Upper lobe of right lung (tissue), 1 donor: ENCODE measurements at places on chromosomes 3 and 15.
A peak's percentile ranks its signal among the peaks of the same experiment; 100 is the strongest.

- DNase-seq, result peak; percentile 84
These were observed 655 bp downstream of the CYFIP1 start for GRCh38 chr15:22979238-22980188.

GRCh38 chr3:197298945-197299854 is 788 bp upstream of the DLG1 start:
- DNase-seq, result peak; percentile 86

GRCh38 chr3:193940526-193940925 is 195.4 kb upstream of the HES1 start:
- DNase-seq, result no peak

DNA sequence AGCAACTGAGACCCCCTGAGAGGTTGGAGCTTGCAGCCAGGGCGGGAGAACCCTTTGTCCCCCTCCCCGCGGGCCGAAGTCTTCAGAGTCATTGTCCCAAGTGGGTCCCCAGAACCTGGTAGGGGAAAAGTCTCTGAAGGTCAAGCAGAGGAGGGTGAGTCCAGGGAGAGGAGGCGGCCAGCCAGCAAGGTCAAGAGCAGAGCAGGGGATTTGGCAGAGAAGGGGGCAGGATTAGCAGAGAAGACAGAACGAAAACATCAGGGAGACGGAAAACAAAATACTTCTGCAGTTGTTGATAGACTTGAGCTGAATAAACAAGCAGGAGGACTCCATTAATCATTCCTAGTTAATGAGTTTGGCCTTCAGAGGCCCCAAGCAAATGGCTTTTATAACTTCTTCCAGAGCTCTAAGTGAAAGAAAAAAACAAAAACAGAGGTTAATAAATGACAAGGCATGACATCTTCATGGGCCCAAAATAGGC is 66.7 kb downstream of the GRIP2 start:
- DNase-seq, result no peak

DNA sequence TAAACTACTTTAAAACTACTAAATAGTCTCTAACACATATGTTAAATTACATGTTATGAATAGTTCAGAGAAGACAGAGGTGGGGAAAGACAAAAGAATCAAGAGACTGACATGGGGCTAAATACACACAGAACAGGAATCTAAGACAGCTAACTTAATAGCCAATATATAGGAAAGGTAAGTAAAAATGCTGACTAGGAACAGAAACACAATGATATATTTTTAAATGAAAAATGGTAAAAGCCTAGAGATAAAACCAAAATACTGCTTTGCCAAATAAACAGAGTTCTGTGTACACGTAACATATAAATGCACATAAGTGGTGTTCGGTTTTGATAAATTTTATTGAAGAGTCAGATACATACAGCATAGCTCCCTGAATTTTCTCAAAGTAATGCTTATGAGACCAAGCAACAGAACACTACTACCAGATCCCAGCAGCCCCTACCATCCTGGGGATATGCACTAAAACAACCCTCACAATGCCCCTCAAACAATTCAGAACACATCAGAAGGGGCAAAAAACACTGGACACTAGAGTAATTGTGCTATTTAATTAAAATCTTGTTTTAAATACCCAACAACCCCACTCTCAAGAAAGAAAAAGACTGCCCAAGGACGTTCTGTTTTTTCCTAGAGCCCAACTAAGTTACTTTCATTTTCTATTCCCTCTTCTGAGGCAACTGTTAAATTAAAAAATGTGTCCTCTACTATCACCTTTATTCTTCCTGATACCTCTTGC is 121.1 kb downstream of the ADAM10 start:
- no peak for DNase-seq

- no peak for DNase-seq
These were observed 35.4 kb downstream of the MCTP2 start for GRCh38 chr15:94266789-94267188.

DNA sequence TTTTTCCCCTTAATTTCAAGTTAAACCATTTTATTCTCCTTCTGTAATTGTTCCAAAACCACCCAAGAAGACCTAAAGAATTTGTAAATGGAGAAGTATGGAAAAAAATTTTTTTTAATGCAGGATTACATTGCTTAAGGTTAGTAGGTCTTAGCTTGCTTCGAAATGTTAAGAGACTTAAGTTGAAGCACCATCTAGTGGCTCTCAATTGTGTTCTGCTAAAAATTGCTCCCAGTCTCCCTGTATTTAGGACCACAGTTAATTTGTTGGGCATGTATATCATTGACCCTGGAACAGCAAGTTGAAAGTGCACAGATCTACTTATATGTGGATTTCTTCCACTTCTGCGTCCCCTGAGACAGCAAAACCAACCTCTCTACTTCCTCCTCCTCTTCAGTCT is 32.4 kb downstream of the CD200R1L start:
- no peak for DNase-seq

DNA sequence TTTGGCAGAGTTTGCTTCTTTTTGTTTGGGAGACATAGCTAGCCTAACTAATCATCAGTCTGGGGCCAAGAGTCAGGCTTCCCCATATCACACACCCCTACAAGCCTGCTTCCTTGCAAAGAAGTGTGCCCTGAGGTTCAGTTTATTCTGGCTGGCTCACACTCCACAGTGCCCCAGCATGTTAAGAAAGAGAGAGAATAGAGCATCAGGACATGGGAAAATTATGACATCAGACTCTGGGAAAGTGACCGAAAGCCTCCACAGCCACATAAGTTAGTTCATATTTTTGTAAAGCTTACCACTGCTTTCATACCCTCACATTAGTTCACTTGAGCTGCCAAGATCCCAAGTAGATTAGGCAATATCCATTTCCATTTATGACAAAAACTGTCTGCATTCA is 63.0 kb upstream of the CFAP161 start:
- no peak for DNase-seq

GRCh38 chr3:83131236-83131635 is 1369.8 kb upstream of the GBE1 start:
- no peak for DNase-seq

DNA sequence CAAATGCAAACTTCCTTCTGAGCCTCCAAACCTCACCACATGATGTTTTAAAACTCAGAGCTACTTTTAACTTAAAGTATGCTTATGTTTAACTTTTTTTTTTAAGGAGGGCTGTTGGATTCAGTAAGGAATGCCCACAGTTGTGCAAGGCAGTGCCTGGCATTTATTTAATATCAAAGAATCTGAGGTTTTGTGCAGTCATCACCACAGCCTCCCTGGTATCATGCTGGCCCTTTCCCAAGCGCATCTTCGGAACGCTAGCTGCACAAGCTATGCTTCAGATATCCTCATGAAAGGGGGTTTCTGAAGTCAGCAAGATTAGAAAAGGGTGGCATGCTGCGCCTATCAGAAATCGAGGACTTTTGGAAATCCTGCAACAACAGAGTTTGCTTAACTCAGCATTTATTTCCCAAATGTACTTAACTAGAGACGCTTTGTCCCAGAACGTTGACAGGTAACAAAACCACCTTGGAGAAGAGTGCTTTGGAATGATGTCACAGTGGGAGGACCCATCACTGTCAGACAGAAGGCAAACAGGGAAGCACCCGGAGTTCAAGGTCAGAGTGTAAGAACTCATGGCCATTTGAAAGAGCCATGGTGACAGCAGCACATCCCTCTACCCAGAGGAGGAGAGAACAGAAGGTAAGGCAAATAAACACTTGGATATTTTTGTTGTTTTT is 120.2 kb upstream of the IGF1R start:
- no peak for DNase-seq

GRCh38 chr15:95733931-95734330 is 596.6 kb upstream of the NR2F2 start:
- no peak for DNase-seq

DNA sequence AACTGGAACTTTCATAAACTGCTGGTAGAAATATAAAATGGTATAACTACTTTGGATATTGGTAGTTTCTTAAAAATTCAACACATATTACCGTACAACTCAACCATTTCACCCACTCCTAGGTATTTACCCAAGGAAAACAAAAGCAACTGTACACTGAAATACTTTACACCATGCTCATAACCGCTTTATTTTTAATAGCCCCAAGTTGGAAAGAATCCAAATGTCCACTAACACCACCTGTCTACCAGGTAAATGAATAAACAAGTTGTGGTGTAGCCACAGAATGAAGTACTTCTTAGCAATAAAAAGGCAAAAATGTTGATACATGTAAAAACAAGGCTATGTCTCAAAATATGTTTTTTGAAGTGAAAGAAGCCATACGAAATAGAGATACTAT is 215.9 kb upstream of the PEX5L start:
- no peak for DNase-seq

- DNase-seq, result no peak
These were observed 6.0 kb downstream of the PLA2G4F start for GRCh38 chr15:42150219-42150970.

DNA sequence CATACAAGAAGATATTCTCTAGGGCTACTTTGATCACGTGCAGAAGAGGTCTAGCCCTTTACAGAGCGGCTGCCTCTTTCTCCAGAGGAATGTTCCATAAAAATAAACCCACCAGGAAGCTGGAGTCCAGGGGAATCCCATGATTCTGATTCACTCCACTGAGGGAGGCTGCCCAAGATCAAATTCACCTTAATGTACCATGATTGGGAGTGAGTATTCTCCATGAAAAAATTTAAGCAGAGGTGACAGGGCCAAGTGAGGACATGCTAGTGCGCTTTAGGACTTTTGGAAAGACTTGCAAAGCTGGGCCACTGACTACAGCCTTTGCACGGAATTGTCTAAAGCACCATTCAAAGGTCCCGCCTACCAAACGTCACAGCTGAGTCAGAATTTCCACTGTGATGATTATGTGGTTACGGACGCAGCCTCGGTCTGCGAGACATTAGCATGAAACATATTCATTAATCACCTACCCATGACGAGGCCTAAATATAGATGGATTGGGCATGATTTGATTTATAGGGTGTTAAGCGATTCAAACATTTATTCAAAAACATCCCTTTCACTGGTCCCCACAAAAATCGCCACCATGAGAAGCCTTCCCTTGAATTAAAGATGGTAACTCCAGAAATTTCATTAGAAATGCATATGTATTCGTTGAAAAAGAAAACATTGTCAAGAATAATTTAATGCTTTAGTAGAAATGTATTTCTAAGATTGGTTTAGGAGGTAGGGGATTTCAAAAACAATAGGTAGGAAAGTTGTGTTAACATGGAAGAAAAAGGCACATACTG is 152.6 kb downstream of the GREM1 start:
- DNase-seq, result no peak
